Stimulated activated CD8-positive, alpha-beta memory T cell treated with anti-CD3 and anti-CD28 coated beads, Interleukin-15, amount 100 ng/mL, for 4 hours (primary cell): ENCODE measurements at places on chromosomes 12 and 14.

- DNase-seq: no peak
Measured at GRCh38 chr12:93174048-93174447, 203.7 kb upstream of the NUDT4 start.

- no peak for DNase-seq
Measured at GRCh38 chr14:89089330-89089729, 264.9 kb downstream of the TTC8 start.

DNA sequence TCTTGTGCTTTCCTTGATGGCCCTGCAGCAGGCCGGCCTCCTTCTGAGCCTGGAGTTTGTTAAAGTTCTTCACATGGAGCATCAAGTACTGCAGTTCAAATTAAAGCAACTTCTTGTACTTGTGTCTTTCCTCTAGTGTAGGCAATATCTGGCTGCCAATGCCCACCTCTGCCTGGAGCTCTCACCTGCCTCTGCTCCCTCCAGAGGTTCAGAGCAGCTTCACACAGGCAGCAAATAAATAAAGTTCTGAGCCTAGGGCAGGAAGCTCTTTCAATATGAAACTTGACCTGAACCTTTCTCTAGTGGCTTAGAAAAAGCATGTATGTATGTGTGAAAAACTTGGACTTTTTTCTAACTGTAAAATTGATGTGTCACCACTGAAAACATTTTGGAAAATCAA is 65.9 kb downstream of the ITPR2 start:
- DNase-seq: no peak

DNA sequence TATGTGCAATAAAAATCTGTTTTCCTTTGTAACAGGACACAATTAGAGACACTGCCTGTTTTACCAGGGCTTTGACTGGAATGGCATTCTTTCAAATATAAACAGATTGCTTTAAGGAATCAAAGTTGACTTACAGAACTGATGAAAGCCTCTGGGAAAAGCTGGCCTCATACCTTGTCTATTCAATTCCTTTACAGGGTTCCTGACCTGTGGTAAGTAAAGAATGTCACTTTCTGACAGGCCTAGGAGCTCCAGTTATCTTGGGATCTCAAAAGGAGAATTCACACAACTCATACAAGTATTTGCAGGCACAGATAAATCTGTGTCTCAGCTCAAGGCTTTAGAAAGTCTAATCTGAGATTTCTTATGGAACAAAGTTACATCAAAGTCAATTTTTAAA is 88.4 kb downstream of the BCAT1 start:
- no peak for DNase-seq

- DNase-seq: peak; percentile 42
Measured at GRCh38 chr14:102096569-102097188, 9.8 kb upstream of the HSP90AA1 start.

DNA sequence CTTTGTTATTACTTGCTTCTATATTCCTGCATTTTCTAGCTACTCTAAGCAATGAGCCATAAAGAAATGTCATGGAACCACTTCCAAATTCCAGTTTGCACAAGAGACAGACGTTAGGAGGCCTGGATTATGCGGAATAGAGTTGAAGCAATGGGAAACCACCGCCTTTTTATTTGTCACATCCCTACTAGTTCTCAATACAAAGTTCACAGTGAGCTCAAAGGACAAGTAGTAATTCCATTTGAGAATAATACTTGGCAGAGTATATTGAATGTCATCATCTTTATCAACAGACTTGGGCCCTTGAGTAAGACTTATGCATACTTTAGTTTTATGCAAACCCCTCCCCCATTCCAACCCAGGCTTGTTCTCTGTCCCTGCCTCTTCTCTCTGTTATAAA is 3.7 kb upstream of the SLC15A5 start:
- no peak for DNase-seq

GRCh38 chr12:68831751-68832503 is 23.9 kb downstream of the MDM2 start:
- DNase-seq: no peak

- DNase-seq: no peak
Measured at GRCh38 chr12:13347241-13348043, 150.9 kb downstream of the EMP1 start.

- DNase-seq: no peak
Measured at GRCh38 chr12:47819138-47819895, 386 bp downstream of the HDAC7 start.

DNA sequence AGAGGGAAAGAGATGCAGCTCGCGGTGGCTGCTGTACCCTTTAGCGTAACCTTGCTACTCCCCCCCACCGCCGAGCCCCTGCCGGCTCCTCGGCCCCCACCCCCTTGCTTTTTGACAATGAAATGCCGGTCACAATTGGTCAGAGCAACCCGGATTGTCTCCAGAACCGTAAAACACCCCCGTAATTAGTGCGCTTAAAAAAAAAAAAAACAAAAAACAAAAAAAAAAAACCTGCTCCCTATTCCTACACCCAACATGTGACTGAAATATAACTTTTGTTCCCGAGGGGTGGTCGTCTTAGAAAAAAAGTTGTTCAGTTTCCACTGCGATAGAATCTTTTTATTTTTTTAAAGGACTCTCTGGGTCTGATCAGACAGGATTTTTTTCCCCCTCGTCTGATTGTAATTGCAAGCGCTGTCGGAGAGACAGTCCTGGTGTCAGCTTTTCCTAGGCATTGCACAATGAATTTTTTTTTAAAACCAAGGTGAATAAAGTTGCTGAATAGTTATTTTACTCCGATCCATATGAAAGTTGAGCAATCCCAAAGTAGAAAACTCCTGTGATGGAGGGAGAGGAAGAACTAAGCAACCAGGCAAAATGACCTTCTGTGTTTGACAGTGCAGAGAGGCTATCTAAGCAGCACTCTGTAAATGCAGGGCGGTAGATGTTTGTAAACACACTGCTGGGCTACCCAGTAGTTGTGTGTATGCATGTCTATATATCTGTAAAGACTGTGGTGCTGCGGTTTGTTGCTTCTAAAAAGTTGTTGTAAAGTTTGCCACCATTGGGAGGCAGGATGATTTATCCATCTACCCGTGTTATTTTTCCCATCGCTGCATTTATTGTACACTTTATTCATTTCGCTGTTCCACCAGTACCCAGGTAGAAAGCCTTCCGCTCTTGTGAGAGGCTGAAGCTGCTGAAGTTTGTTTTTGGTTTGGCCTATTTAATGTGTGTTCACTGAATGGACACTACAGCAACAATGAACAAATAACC is 1.1 kb downstream of the ETV6 start:
- DNase-seq: no peak

DNA sequence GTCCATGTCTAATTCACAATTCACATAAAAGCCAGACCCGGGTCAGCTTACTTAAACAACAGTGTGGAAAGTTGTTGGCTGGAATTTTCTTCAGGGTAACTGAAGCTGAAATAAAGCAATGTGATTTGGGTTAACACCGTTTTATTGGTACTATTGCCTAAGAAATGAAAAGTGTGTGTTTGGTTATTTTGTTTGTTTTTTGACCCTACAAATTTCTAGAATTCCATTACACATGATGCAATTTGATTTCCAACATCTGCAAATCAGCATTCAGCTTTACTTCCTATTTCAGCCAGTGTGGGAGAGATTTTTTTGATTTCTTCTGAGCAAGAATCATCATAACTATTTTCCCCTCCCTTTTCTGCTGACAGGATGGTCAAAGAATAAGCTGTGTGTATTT is 45.7 kb upstream of the CLMN start:
- no peak for DNase-seq

- no peak for DNase-seq
Measured at GRCh38 chr14:44895716-44896115, 66.0 kb downstream of the KLHL28 start.

DNA sequence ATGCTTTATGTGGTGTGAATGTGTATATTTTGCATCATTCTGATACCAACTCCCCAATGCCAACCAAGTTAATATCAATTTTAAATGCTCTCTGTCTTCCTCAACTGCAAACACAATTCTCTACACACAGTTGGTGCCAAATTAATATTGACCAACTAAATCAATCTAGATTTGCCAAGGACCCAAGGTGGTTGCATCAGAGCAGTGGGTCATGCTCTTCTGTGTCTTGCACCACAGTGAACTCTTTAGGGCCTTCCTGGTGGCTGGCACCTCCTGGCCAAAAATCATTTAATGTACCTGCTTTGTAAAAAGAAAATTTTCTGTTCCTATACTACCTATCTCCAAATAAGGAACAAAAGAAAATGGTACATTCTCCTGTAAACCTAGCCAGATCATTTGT is 14.1 kb downstream of the COQ10A start:
- DNase-seq: no peak

DNA sequence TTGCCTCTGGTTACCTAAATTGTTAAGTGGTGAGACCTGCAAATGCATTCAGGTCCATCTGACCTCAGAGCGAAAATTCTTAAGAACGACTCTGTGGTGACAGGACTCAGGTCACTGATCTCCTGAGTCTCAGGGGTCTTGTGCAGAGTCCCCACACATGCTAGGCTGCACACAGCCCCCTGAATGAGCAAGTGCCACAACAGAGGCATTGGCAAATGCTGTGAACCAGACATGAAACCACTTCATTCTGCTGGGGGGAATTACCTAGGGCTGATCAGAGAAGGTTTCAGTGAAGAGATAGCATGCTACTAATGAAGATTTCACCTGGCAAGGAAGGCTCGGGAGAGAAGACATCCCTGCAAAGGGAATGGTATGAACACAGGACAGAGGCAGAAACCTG is 281.6 kb downstream of the ITPR2 start:
- DNase-seq: no peak
